RWPE1 (cell line): ENCODE measurements at places on chromosomes 1 and 21.

DNA sequence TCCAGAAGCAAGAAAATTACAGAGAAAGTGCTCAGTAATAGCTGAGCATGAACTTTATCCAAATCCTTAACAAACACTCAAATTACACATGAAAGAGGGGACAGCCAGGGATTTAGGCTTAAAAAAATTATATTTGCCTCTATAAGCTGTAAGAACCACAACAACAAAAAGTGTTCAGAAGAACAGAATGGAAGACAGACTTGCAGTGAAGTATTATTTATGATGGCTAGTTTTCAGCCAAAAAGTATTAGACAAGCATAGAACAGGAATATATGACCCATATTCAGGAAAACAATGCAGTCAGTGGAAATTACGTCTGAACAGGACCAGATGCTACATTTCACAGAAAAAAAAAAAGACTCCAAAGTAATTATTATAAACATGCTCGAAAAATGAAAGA, 1246.3 kb downstream of the NCAM2 start:
- DNase-seq: no peak

- no peak for DNase-seq
These were observed 37.5 kb upstream of the NLRP3 start for GRCh38 chr1:247378334-247379073.

GRCh38 chr1:30058970-30059369, 664.4 kb downstream of the MATN1 start:
- DNase-seq: peak; percentile 92

DNA sequence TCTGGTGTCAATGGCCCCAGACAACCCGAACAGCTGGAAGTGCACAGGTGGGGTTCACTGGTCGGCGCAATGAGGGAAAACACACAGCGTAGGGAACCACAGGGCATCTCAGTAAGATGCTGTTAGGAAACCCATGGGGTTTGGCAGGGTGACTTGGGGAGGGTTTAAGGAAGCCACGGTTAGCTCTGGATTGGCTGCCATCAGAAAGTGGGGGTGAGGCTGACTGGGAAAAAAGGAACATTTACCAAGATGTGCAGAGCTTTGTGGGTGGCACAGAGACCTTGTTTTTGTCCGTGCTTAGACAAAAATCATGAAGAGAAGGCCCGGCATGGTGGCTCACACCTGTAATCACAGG, 11.0 kb downstream of the ALDH4A1 start:
- no peak for DNase-seq

- DNase-seq: no peak
These were observed 6.4 kb downstream of the TMEM50B start for GRCh38 chr21:33473344-33473743.

DNA sequence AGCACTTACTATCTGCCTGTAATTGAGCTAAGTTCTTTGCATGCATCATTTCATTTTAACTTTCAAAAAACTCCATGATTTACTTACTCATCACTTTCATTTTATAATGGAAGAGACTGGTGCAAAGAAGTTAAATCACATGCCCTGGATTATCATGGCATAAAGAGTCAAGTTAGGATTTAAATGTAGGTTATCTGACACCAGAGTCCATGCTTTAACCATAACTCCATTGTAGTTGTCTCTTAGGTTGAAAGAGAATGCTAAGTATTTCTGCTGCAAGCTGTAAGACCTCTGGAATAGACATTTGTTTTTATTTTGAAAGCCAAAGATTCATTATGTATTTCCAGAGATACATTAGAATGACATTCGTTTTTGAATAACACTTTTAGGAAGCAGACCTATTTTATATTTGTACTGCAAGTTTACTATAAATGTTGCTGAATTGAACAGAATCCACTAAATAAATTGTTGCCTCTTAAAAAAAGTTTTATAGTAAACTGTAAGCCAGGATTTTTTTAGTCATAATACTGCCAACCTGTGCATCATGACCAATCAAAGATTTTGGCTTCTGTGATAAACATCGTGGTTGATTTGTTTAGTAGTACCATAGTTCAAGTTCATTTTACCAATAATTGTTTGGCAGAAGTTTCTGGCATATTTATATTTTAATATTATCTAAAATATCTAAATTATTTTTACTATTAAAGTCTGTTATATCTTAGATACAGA, 26.1 kb downstream of the CFH start:
- DNase-seq: no peak

- DNase-seq: peak; percentile 22
These were observed 288.0 kb upstream of the PRMT6 start for GRCh38 chr1:106768501-106768900.

DNA sequence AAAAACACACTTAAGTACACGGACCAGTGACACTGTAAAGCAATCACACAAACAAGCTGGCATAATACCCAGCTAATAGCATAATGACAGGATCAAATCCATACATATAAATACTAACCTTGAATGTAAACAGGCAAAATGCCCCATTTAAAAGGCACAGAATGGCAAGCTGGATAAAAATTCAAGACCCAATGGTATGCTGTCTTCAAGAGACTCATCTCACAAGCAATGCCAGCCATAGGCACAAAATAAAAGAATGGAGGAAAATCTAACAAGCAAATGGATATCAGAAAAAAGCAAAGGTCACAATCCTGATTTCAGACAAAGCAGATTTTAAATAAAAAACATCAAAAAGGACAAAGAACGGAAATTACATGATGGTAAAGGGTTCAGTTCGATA, 79.1 kb upstream of the PTGFR start:
- DNase-seq: no peak

DNA sequence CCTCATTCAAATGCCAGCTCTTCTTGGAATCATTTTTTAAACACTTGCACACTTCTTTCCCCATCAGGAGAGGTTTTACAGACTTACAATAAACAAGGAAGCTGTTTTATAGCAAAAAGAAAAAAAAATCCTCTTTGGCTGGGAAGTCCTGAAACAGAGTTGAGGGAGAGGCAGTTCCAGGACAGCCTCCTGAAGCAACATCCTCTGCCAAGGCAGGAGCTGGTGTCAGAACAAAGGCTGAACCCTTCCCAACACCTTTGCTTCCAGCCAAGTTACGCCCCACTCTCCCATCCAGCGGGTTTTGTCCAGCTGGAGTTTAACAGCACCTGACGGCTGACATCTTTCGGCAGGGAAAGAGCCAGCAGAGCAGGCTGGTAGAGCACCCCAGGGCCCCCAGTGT, 287.8 kb downstream of the RRAGC start:
- DNase-seq: no peak

DNA sequence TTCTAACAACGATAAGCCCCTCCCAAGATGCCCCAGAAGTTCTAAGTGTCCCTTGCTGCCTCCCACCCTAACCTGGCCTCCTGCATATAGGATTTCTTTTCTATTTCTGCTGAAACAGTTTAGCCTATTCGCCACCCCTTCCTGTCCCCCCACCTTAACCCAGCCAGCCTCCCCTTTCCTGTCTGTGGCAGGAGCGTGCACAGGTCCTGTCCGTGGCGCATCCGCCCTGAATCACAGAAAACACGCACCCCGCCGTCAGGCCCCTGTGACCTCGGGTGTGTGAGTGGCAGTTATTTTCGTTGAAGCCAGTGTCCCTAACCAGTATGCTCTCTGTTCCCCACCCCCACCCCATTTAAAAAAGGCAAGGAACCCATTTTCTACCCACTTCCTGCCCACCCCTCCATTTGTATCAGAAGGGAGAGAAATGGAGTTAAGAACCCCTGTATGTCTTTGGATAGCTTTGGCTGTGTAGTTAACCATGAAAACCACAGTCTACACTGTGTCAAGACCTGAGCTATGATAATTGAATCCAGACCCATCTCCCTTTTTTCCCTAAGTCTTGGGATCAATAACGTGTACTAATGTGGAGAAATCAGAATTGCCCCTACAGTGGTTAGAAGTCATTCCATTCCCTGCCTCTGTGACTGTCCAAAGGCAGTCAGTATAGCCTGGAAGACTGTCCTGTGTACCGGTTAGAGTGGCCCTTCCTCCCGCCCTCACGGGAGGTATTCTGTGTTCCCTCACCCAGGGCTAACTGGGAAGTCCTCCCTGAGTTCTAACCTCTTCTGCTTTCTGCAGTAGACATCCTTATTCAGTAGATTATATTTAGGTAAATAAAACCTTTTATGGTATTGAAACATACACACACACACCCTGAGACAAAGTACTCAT, 1.8 kb downstream of the PLEKHO1 start:
- no peak for DNase-seq

GRCh38 chr21:35217504-35218060, 168.5 kb upstream of the RUNX1 start:
- DNase-seq: peak; percentile 89
